Activated naive CD4-positive, alpha-beta T cell treated with anti-CD3 and anti-CD28 coated beads, Interleukin-2, amount 10 ng/mL, durations not matched to agents 7 days and 5 days (primary cell): ENCODE measurements at places on chromosomes 7 and 10.

- no peak overlapping the region for H3K27ac ChIP-seq
- no peak overlapping the region for H3K4me3 ChIP-seq
- DNase-seq = no peak
- H3K4me1 ChIP-seq = no peaks in the 10 kb centered on the region
These were observed 149.1 kb downstream of the UBE2H start for GRCh38 chr7:129803546-129804081.

DNA sequence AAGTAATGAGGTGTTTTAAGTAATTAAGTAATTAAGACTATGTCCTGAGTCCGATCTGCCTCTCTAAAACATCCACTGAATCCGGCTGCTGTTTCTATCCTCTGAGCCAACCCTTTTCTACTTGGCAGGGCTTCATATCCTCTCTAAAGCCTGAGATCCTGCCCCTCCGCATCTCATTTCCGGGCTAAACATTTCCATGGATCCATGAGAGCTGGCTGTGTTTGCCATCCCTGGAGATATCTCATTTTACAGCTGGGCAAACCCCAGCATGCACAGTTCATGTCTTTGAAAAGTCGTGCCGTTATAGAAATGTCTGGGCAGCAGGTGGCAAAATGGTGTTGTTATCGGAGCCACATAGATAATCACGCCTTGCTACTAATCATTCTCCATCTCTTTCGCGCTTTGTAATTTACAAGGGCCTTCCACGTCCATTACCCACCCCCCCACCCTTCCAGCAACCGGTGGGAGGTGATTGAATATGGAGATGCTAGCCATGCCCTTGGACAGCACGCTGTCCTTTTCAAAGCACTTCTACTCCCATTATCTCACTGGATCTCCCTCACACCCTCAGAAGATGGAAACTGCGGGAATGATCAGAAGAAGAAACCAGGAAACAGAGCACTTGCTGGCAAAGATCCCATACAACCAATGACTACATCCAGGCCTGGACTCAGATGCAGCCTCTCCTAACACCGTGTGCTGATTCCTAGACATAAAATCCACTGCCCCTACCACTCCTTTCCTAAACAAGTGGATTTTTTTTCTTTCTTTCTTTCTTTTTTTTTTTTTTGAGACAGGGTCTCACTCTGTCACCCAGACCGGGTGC lies 1189.2 kb downstream of the TYW1 start:
- no peak overlapping the region for H3K4me3 ChIP-seq
- no peaks in the 10 kb centered on the region for H3K36me3 ChIP-seq
- H3K4me1 ChIP-seq = no peaks in the 10 kb centered on the region
- DNase-seq = no peak
- H3K27ac ChIP-seq = no peak overlapping the region
- no peaks in the 10 kb centered on the region for H3K27me3 ChIP-seq

DNA sequence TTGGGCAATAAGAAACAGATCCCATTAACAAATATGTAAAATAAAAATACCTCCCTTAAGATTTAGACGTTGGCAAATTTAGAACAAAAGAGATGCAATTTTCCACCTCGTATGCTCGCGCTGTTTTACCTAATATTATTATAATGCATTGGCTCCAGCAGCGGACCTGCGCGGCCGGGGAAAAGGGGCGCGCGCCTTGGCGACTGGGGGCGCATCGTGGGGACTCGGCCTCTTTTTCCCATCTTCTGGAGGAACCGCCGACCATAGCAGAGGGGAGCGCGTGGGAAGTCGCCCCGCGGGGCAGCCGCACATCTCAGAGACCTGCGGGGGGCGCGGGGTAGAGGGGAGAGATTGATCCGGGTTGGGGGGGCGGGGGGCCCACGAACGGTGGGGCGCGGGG lies 139.4 kb upstream of the MKI67 start:
- no peak overlapping the region for H3K27ac ChIP-seq
- DNase-seq = no peak
- peaks cover 59% of the 10 kb centered on the region for H3K27me3 ChIP-seq

GRCh38 chr7:9264395-9264794 lies 831.0 kb downstream of the NXPH1 start:
- no peak for DNase-seq
- H3K27ac ChIP-seq = no peak overlapping the region
- H3K4me3 ChIP-seq = no peak overlapping the region
- H3K4me1 ChIP-seq = no peaks in the 10 kb centered on the region

GRCh38 chr10:12603766-12604470 lies 254.6 kb downstream of the CAMK1D start:
- H3K4me3 ChIP-seq = no peak overlapping the region
- peaks cover 23% of the 10 kb centered on the region for H3K4me1 ChIP-seq
- H3K36me3 ChIP-seq = no peaks in the 10 kb centered on the region
- no peak for DNase-seq
